Calu3 (cell line): ENCODE measurements at places on chromosomes 1 and 21. TPM values are rescaled to one million over a fixed set of nuclear protein-coding genes. Genes with fewer than 3 reads are reported as not detected.

- DNase-seq = no peak
These were observed 49.5 kb downstream of the CHML start for GRCh38 chr1:241590719-241591118.

DNA sequence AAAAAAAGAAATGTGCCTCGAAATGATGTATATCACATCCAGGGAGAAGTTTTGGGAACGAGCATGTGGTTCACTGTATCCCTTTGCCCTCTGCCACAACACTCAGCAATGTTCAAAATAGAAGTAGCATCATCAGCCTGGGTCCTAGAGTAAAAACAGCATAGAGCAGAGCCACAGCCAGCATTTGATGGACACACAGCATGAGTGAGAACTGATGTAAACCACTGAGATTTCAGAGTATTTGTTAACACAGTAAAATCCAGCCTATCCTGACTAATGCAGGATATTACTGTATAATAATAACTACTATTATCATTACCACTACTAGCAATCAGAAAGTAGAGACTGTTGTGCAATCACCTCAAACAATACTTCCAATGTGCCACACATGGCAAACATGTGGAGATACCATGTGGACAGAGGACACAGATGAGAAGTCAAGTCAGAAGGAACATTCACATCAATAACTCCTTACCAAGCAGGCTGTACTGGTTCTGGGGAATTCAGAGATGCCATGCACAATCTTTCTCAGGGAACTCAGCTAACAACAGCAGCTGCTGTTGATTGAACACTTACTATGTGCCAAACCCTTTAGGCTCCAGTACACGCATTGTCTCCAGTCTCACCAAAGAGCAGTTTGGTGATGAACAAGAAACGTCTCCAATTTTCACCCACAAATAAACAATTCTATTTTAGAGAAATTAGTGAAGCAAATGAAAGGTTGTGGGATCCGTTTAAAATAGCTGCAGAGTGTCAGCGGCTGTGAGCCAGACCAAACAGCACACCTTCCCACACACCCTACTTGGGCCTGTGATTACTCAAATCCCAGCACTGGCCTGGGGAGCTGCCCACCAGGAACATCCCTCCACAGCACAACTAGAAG lies 16.6 kb upstream of the GFI1 start:
- DNase-seq = no peak

- DNase-seq = no peak
These were observed 284.9 kb downstream of the PBX1 start for GRCh38 chr1:164843743-164844500.

Gene SYNC
- total RNA-seq = 0.19 and 0.51 TPM in 2 replicates

Gene SLAMF9
- not detected in 2 replicates for total RNA-seq
